ENCODE measurements at places on chromosomes 7 and 10.

GRCh38 chr10:91249700-91250099 is 29.2 kb downstream of the PCGF5 start:
- no peak for DNase-seq

DNA sequence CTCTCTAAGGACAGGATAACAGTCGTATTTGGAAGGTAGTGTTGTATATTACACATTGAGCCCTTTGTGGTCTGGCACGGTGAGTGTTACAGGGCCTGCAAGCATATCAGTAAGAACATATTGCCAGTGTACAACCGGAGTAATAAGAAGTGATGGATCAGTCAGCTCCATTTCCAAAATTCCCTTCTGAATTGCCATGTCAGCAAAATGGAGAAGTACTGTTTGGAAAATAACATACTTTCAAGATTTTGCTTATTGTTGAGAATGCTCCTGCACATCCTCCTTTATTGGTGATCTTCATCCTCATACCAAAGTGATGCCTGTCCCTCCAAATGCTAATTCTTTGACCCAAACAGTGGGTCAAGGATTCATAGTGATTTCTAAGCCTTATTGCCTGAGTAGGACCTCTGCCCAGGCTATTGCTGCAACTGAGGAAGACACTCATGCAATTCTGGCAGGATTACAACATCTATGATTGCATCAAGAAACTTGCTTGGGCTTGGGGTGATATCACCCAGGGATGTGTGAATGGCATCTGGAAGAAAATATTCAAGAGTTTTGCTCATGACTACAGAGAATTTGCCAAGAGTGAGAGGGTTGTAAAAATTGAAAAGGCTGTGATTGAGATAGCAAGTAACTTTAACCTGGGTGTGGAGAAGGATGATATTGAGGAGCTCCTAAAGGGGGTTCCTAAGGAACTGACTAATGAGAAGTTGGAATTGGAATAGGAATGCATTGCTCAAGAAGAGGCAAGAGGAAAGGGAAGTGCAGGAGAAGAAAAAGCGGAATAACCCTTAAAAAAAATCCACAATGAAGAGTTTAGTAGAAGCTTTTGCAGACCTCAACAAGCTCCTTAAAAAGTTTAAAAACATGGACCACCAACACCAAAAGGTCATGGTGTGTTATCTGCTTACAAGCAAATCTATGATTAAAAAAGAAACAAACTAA is 452.2 kb upstream of the SORCS1 start:
- DNase-seq, result no peak

GRCh38 chr7:152894295-152895170 is 135.0 kb downstream of the ACTR3B start:
- DNase-seq, result no peak

DNA sequence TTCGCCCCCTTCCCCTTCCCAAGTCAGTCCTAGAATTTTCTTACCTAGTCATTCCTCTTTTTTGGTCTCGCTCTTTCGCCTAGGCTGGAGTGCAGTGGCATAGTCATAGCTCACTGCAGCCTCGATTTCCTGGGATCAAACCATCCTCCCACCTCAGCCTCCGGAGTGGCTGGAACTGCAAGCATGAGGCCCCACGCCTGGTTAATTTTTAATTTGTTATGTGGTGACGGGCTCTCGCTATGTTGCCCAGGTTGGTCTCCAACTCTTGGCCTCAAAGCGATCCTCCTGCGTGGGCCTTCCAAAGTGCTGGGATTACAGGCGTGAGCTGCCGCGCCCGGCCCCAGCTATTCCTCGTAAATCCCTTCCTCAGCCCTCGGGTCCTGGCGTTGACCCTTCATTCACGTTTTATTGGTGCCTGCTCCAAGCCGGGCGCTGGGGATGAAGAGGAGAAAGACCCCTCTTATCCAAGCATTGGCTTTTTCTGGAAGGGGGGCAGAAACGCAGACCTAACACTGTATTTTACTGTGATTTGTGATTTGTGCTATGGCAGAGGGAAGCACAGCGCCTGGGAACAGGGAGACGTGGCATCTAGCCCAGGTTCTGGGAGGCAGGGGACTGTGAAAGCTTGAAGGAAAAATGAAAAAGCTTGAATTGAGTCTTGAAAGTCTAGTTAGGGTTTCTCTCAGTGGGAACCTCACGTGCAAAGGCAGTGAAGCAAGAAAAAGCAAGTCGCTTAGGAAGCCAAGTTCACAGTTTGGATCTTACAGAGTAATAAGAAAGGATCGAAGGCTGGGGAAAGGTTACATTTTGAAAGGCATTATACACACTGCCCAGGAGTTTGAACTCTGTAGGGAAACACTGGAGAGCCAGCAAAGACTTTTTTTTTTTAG is 516 bp downstream of the ZNHIT1 start:
- no peak for DNase-seq

DNA sequence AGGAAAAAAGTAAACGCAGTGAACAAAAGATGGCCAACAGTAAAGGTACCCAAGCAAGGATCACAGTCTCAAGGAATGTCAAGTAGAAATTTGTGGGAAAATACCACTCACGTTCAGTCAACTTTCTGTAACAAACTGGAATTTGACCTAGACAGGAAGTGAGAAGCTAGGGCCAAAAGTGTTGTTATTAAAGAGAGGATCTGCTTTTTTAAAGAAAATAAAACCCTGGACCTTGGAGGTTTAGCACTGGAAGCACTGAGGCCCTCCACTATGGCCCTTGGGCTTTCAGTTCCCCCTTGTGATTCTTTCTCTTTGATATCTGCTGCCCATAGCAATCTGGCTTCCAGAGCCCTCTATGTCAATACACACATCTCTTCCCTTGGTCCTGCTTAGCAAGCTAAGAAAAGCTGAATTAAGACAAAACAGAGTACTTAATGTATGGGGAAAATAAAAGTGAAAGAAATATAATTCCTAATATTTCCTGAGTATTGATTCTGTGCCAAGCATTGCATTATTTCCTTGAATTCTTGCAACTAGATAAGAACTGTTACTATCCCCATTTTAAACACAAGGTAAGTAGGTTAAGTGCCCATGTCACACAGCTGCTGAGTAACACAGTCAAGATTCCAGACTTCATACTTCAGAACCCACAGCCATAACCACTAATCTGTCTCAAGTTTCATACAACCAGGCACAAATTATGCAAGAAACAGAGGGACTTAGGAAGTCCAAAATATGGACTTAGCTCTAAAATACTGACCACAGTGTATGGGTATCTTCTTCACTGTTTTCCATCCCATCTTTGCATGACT is 2.6 kb upstream of the ZNF438 start:
- no peak for DNase-seq

DNA sequence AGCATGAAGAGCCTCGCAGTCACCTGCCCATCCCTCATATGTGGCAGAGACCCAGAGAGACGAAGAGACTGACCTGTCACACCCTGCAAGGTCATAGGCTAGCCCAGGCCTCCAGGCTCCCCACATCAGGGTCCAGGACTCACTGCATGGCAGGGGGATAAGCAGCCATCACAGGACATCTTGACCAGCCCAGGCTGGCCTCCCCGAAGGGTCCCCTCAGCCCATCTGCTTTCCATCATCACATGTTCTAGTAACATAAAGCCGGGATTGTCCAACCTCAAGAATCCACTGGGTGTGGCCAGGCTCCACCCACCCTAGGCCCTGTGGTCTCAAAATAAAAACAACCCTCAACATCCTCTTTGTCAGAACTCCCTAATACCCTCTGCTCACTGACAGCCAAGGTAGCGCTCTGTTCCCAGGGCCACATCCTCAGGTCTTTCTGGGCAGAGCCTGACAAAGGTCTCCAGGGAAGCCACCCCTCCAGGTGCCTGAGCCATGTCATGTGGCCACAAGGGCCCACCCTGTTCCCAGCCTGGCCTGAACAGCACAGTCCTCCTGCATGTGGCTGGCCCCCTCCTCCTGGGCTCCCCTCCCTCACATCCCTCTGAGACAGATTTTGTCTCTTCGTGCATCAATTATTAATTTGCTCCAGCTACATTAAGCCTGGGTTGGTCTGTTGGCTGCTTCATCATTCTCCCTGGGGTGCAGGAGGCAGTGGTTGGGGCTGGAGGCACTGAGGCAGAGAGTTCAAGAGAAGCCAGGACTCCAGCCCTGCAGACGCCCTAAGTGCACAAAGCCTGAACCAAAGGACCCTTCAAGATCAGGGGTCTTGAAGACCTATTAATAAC is 131.8 kb upstream of the UNC5B start:
- DNase-seq, result no peak

- DNase-seq, result no peak
These were observed 31.6 kb downstream of the ELAPOR2 start for GRCh38 chr7:87027900-87028299.

DNA sequence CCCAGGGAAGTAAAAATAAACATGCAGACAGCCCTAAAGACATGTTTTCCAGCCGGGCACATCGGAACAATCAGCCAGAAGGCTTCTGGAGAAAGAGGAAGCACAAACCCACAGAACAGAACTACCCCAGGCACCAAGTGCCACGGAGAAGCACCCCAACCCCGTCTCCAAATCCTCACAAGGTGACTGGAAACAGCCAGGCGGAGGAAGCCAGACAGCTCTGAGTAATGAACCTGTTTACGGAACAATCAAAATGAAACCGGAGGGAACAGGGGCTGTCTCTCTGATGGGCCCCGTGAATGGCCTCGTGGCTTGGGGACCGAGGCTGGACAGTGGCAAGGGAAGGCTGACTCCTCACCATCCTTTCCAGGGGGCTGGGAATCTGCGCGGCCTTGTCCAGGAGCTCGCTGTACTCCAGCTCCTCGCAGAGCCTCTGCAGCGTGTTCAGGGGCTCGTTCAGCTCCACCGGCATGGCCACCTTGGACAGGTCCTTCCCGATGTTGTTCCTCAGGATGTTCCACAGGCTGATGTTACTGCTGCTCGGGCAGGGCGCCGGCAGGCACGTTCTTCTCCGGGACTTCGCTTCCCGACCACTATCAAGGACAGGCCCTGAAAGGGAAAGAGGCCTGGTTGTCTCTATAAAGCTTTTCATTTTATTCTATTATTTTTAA is 77.0 kb upstream of the GSDME start:
- DNase-seq, result no peak

Measured in NCI-H1417 treated with DMSO at 0.1 percent for 48 hours (cell line).